ENCODE measurements at places on chromosomes 6 and 20.

GRCh38 chr6:5314191-5314865 lies 53.0 kb downstream of the FARS2 start:
- DNase-seq, result no peak

DNA sequence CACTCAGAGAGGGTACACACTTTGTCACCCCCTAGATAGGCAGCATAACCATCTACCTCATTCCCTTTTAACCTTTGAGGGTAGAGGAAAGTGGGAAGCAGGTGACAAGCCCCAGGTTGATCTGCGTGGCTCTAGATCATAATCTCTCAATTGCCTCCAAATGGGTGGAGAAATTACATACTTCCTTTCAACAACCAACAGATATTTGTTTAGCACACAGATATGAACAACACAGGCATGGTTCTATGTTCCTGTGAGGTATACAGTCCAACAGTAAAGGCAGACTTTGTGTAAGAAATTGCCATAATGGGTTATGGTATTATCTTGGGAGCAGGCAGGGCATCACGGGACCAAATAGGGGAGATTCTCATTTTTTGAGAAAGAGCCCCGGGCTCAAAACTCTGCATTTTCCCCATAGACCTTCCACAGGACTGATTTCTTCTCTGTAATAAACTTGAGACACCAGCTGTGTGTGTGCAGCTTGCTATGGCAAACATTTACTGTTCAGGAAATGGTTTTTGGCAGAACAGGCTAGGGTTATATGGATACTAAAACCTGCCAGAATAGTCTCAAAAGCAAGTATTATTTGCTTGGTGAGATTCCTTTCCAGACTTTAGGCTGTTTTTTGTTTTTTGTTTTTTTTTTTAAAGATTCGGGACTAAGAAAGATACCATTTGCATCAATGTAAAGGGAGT lies 126.2 kb downstream of the CD164 start:
- no peak for DNase-seq

- DNase-seq, result no peak
Observed at GRCh38 chr6:169520104-169520503, 181.7 kb downstream of the WDR27 start.

DNA sequence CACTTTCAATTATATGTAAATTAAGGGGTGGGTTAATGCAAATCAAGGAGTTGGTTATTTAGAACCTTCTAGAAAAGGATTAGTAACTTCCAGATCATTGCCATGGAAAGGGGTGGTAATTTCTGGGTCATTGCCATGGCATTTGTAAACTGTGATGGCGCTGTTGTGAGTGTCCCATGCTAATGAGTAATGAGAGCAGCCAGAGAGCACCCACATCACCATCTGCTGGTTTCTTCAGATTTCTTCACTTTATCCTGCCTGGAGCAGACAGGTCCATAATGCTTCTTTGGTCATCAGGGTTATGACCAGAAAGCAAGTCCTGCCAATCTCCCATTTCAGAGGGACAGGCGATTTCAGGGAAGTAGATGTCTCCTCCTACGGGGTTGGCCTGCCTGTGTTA lies 311.3 kb upstream of the CNR1 start:
- no peak for DNase-seq

GRCh38 chr6:43766964-43767461 lies 3.0 kb upstream of the VEGFA start:
- no peak for DNase-seq

DNA sequence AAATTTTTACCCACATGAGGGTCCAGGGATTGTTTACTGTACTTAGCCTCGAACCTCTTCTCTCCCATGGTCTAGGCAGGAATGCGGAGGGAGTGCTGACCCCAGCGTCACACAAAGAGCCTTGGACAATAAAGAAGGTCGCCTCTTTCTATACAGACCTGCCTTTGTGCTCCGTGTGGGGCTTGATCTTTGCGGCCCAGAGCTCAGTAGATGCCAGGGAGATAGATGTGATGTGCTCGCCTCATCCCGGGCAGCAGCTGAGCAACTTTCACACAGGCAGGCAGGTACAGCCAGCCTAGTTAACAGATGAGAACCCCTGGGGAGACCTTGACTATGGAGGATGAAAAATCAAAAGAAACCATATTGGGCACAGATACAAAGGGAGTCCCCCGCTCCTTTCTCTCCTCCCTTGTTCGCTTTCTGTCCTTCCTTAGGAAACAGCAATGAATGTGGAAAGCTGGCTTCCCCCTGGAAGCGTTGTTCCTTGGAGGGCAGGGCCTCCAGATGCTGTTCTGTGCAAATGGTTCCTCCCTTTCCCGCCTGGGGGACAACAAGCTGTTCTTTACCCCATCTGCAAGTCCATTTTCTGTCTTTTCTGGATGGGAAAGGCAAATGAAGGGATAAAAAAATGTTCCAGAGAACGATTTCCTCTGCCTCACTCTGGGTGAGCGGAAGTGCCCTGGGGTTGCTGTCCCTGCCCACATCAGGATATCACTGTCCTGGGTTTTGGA lies 128.3 kb downstream of the OLIG3 start:
- DNase-seq, result no peak

DNA sequence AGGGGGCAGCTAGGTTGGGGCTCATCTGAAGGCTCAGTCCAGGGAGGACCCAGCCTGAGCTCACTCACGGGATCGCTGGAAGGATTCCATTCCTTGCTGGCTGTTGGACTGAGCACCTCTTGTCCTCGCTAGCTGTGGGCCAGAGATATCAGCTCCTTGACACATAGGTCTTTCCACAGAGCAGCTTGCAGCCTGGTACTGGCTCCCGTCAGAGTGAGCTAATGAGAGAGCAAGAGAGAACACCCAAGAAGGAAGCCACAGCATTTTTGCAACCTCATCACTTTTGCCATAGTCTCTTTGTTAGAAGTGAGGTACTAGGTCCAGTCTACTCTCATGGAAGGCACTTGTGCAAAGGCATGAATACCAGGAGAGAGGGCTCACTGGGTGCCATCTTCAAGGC lies 179.9 kb downstream of the CDC5L start:
- DNase-seq, result peak; percentile 68

DNA sequence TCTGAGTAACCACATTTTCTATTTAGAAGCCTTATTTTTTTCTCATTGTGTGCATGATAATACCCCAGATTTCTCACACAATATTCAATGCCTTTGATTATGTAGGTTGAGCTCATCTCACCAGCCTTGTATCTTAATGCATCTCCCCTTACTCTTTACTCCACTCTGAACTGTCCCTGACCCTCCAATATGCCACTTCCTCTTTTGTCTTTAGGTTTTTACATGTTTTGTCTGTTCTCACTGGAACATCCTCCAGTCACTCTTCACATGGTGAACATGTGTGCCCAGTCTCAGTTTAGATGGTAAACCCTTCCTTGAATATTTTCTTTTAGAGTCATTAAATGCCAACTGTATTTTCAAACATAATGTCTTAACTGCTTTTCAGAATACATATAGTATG lies 392.9 kb upstream of the IMPG1 start:
- DNase-seq, result no peak

DNA sequence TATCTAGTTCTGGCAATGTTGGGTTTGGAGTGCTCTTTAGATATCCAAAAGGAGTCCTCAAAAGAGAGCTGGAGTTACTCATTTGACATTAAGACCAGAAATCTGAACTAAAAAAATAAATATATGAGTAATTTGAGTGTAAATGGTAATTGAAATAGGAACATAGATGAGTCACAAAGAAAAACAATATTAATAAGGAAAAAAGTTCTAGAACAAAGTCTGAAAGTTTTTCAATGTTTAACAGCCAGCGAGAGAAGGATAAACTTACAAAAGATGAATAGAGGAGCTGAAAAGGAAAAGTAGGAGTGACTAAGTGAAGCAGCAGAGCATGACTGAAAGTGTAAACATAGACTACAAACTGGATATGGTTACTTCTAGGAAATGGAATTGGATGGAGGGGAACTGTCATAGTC lies 46.8 kb downstream of the EPM2A start:
- DNase-seq, result no peak

DNA sequence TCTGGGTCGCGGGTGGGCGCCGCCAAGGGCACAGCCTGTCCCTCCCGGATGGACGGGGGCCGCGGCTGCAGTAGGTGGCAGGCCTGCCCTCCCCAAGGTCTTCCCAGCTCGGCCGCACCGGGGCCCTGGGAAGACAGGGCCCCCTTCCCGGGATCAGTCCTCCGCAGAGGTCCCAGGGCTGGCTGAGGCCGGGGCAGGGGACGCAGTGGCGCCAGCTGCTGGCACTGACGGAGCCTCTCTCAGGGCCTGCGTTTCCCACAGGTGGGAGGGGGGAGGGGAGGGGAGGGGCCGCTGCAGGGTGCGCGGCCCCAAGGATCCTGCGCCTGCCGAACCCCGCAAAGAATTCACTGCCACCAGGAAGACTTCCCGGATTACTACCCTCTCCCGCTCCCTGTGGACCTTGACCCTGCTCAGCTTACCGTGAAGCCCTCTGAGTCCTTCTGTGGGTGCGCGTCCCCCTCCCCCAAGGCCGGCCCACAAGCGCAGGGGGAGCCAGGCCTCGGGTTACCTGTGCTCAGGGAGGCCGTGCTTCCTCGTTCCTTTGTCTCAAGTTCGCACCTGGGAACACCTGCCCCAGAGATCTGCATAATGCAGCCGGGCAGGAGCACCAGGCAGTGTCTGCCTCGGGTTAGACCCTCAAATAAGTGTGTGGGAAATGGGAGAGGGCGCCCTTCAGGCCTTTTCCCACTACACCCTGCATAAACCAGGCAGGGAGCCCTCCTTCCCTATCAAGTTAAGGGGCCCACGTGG lies 5.1 kb downstream of the LZTS3 start:
- no peak for DNase-seq

- DNase-seq, result no peak
Observed at GRCh38 chr6:75281653-75282052, 2.9 kb downstream of the TMEM30A start.

GRCh38 chr20:15236812-15237211 lies 899.4 kb upstream of the FLRT3 start:
- DNase-seq, result no peak

- DNase-seq, result no peak
Observed at GRCh38 chr6:65135567-65135966, 571.5 kb downstream of the EYS start.

DNA sequence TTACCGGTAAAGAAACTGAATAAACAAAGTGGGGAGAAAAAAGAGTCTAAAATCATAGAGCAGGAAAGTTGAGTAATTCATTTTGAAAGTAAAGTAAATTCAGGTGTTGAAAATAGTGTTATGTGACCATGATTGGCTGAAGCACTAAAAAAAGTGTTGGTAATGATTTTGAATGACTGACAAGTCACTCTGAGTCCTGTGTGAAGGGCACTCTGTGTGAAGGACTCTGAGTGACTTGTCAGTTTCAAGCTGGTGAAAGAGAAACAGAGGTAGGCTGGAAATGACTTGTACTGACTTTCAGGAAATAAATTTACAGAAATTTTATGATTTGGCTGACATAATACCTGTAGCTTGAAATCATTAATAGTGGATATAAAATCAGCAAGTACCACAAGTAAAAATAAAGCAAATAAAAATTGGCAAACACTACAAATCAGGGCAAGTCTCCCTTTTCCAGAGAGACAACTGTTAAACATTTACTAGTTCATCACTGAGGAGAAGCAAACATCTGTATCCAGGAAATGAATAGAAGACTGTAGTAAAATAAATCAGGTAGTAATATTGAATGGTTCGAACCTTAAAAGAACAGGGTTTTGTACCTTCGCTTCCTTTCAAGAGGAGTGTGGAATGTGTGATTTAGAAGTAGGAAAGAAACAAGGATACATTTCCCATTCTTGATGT lies 630.6 kb downstream of the GRIK2 start:
- no peak for DNase-seq

DNA sequence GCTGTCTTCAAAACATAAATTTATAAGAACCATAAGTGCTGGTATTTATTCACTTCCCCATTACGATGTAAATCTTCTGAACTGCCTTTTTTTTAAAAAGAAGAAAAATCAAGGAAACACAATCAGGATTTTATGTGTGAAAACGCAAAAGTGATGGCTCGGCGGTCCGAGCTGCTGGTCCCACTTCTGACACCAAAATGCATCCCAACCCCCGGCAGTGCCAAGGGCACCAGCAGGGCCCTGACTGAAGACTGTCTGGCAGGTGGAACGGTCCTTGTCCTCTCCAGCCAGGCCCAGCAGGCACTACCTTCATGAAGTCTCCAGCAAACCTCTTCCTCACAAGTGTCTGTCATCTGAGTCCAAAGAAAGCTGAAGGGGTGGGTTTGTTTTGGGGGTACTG lies 41.2 kb downstream of the TBC1D7 start:
- no peak for DNase-seq

DNA sequence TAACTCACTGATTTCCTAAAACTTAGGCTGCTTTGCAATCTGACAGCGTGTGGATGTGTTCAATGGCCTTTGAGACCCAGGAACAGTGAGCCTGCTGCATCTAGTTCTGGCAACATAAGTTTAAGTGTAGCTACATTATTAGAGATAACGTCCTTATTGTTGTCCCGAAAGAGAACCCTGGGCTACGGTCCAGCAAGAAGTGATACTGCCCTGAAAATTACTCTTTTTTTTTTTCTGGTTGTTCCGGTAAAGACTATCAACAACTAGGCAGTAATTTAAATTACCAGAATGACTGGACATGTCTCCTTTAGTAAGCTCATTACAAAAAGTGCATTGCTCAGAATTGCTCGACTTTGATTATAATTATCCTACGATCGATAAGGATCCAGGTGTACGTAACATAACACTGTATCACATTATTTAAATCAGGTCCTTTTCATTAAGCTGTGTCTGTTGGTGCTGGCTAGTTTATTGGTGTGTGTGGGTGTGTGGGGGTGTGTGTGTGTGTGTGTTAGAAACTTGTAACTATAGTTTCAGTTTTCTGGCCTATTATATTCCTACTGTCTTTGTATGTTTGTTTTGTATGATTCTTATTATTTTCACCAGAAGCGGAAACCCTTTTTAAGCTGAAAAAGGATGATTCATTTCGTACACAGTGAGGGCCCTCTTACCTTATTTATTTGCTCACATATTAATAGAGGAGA lies 3.0 kb downstream of the TSHZ2 start:
- DNase-seq, result no peak

DNA sequence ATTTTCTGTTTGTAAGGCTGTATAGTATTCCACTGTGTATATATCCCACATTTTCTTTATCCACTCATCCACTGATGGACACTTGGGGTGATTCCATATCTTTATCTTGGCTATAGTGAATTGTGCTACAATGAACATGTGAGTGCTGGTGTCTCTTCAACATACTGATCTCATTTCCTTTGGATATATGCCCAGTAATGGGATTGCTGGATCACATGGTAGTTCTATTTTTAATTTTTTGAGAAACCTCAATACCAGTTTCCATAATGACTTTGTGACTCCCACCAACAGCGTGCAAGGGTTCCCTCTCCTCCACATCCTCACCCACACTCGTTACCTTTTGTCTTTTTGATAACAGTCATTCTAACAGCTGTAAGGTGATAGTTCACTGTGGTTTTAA lies 166.0 kb downstream of the ARHGAP18 start:
- no peak for DNase-seq
